ENCODE measurements at places on chromosomes 4 and X.

DNA sequence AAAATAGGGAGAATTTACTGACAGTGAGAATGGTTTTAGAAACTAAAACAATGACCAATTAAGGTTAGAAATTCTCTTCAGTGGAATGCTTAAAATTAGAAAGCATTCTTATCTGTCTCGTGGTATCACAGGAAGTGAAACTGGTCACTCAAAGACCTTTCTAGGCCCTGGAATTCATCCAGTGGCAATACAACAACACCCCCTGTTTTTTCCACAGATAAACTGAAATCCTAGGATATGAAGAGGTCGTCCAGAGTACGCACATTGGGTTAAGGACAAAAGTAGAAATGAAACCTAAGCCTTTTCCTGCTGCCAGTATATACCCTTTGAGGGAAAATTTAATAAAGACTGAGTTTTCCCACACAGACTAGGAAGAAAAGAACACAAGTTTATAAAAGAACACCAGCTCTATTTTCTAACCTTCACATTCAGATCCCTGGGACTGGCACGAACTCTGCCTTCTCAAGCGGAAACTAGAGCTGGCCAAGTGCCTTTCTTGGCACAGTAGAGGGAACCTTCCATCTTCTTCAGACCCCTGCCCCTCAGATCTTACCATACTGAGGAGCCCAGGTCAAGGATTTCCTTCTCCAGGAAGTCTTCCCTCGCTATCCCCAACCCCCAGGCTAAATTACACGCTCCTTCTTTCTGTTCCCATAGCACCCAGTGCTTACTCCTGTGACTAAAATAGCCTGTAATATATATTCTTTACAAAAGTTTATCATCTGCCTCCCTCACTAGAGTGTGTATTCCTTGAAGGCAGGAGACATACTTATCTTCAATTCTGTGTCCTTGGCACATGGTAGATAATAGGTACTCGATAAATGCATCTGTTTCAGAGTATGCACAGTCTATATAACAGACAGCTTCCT is 16.9 kb downstream of the LHFPL1 start:
- no peak for DNase-seq

GRCh38 chr4:14783011-14783877 is 219.0 kb upstream of the CPEB2 start:
- no peak for DNase-seq

- DNase-seq = no peak
These were observed 17.5 kb downstream of the RAB39B start for GRCh38 chrX:155246748-155247147.

GRCh38 chrX:45843518-45843917 is 642.8 kb upstream of the DIPK2B start:
- DNase-seq = no peak

DNA sequence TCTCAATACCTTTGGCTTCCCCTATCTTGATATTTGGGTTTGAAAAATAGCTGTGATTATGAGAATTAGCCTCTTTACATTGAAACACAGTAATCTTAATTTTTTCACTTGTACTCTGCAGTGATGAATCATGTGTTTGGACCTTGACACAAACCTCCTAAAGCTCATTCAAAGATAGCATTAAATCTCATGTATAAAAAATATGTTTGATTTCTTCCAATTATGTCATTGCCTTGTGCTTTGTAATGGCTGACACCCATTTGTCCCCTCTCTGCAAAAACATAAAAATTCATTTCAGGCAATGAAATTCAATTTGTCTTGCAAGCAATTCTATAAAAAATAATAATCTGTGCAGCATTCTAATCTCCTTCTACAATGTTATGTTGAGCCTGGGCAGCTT is 422.4 kb upstream of the BOD1L1 start:
- DNase-seq = no peak
